ENCODE measurements at places on chromosomes 11 and 22. TPM values are rescaled to one million over a fixed set of nuclear protein-coding genes. Genes with fewer than 3 reads are reported as not detected.

Gene PKP3
- total RNA-seq = 39.8 TPM

Gene AASDHPPT
- 35.1 TPM for total RNA-seq

Gene LARGE1
- 4.4 TPM for total RNA-seq

Gene GRAMD4
- 12.9 TPM for total RNA-seq

Gene NPAS4
- total RNA-seq = not detected

Gene RFPL2
- 0.10 TPM for total RNA-seq

Gene HPX
- 0.67 TPM for total RNA-seq

Gene CHRM1
- 0.05 TPM for total RNA-seq

Gene ZNF408
- total RNA-seq = 16.8 TPM

Gene GSTT2B
- not detected for total RNA-seq

Gene C11orf87
- not detected for total RNA-seq

Gene YWHAH
- total RNA-seq = 141 TPM

Gene TEAD1
- 60.0 TPM for total RNA-seq

Gene CASP4
- 7.1 TPM for total RNA-seq

Gene MMP13
- total RNA-seq = not detected

Gene ALX4
- total RNA-seq = 4.1 TPM

Gene PLA2G3
- total RNA-seq = not detected

Gene PICK1
- 12.0 TPM for total RNA-seq

Gene UBQLN3
- total RNA-seq = not detected

Gene MOGAT2
- total RNA-seq = not detected

Gene MIOX
- not detected for total RNA-seq

Gene DMC1
- total RNA-seq = 6.1 TPM

Gene RNF215
- 18.2 TPM for total RNA-seq

Gene GLB1L3
- not detected for total RNA-seq

Gene CTTN
- total RNA-seq = 213 TPM

Gene TRPC6
- total RNA-seq = 1.4 TPM

Gene DRD2
- total RNA-seq = not detected

Gene TRPM5
- not detected for total RNA-seq

Gene OR51F2
- total RNA-seq = not detected

Gene CREB3L1
- 5.2 TPM for total RNA-seq

Gene OR51I1
- not detected for total RNA-seq

Gene PTH
- total RNA-seq = not detected

Gene CAPN5
- total RNA-seq = 7.2 TPM

Gene LDLRAD3
- total RNA-seq = 22.2 TPM

Gene CARD18
- not detected for total RNA-seq

Gene SYT8
- total RNA-seq = not detected

Gene SLC22A9
- total RNA-seq = not detected

Gene RNF169
- 5.2 TPM for total RNA-seq

Gene AIFM3
- 4.8 TPM for total RNA-seq

Gene KRTAP5-1
- not detected for total RNA-seq

Gene TLCD5
- total RNA-seq = 4.9 TPM

Gene RASSF10
- total RNA-seq = 7.6 TPM

Gene SBF2
- 13.4 TPM for total RNA-seq

Gene PNPLA5
- 0.07 TPM for total RNA-seq

Gene SLC25A17
- 23.1 TPM for total RNA-seq

Gene RTN4RL2
- total RNA-seq = 129 TPM

Gene MEI1
- not detected for total RNA-seq

Gene IGSF9B
- total RNA-seq = 0.54 TPM

Gene DNAJB7
- not detected for total RNA-seq

Gene CCDC89
- not detected for total RNA-seq

Gene CDON
- total RNA-seq = 3.4 TPM

Gene NARS2
- 17.1 TPM for total RNA-seq

Gene CDC42EP2
- 13.8 TPM for total RNA-seq

Gene CACNA1I
- total RNA-seq = 0.03 TPM

Gene SIK2
- 6.5 TPM for total RNA-seq

Gene PGA5
- total RNA-seq = not detected
